Foreskin fibroblast (primary cell): ENCODE measurements at places on chromosomes 7 and 10.

GRCh38 chr10:51369903-51370302, 295.6 kb downstream of the PRKG1 start:
- DNase-seq: peak; percentile 88

DNA sequence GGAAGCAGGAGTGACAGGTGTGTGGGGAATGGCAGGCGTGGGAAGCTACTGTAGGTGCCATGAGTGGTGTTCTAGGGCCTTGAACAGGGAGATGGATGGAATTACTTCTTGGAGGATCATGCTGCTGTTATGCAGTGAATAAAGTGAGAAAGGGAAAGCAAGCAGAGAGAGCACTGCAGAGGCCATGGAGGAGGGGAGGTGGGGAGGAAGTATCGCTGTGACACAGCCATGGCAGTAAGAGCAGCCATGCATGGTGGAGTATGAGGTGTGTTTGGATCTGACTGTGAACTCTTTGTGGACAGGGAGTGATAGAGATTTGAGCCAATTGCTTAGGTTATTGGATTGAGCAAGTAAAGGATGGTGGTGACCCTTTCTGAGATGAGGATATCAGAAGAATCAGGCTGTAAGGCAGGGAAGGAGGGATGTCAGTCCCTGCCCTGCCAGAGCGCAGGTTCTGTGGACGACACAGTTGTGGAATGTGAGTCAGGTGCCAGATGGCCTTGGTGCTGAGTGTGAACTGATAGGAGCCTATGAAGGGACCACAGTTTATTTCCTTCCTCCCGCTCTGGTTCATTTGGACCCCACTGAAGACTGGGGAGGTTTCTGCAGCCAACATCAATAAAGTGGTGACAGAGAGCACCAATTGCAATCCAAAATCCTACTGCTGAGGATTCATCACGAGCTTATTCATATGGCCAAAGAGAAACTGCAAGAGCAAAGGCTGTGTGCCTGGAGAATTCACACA, 105.5 kb upstream of the TMEM72 start:
- DNase-seq: no peak

DNA sequence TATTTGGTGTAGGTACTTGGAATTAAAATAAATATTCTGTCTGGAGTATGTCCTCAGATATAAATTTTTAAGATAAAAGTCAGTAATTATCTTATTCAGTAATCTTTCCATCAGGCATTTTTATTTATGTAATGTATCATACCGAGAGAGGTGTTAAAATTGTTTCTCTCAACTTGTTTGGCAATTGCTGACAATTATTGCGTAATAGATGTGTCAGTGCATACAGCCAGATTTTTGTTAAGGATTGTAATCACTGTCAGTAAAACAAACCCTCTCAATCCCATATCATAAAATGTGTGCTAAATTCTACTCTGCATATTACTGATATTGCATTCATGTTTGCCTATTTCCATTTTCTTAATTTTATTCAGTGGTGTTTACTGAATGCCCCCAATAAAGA, 69.2 kb downstream of the CNTNAP2 start:
- no peak for DNase-seq

DNA sequence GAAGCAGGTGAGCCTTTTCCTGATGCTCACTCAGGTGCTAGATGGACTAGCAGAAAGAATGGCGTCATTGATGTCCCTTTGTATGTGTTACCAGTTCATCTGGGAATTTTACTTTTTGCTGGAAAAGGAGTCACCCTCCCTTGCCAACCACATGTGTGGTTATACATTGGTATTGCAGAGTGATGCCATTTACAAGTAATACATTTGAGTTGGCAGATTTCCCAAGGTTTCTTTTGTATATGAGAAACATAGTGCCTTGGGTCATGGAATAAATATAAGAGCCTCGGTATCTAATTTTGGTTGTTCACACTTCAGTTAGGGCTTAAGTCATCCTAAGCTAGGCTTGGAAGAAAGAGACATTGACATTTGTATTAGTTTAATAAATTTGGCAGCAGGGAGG, 10.4 kb upstream of the ATXN7L1 start:
- DNase-seq: no peak

DNA sequence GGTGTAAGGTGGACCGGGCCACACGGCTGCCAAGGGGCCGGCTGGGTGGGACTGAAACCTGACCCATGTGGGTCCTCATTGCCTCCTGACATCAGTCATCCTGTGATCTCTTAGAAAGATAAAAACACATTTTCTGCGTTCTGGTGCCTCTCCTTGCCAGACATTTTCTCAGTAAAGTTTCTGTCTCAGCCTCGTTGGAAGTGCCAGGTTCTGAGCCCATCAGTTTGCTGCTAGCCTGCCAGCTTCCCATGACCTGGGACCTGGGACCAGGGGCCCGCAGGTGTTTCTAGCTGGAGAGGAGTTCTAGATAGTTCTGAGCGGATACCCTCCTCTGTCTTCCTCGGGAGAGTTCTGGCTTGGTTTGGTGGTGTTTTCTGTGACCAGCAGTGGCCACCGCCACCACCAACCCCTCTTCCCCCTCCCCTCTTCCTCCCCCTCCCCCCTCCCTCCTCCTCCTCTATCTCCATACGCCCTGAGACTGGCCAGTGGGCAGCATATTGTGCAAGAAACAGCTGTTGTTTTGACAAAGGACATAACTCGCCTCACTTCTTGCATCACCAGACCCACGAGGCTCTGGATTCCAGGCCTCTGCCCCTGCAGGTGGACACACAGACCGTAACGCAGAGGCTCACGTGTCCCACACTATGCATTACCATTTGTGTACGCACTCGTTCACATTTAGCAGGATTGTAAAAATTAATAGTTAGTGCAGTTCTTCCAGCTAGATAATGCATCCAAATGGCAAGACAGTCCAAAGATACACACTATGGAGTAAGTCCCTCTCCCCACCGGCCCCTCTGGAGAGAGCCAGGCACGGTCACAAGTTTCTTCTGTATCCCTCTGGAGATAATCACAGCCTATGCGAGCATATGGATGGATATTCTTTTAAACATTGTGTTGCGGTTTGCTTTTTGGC, 94.6 kb downstream of the CUX1 start:
- DNase-seq: peak; percentile 67

DNA sequence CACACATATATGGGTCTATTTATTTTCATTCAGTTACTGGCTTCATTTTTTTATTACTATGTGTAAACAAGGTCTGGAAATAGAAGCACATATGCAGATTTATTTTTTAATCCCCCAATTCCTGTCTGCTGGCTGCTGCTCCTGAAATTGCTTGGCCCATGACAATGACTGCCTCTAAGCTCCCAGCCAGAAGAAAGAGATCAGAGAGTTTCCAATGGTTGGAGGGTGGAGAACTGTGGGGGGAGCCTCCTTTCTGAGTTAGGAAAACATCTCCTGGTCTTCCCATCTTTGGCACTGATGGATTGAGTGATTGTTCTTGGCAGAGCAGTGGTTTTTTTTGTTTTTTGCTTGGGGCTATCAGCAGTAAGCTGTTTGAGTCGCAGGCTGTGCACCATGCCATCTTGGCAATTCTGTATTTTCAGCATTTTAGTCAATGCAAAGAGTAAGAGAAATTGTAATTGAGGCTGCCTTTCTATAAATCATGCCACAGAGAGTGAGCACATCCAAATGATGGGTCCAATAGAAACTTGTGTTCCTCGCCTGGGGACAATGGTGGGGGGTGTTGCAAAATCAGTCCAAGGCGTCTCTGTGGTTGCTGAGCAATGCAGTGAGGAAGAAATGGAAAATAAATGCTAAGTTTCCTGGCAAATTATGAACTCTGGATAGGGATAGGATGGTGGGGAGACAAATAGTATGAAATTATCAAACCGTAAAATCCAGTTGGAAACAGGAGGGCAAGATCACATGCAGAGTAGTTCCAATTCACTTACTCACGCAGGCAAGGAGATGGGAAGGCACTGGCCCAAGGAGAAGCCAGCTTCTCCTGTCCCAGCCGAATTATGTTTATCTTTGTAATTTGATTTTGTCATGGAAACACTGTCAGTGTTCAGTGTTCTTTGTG, 382.4 kb downstream of the SORCS3 start:
- DNase-seq: no peak

GRCh38 chr10:99316374-99316773, 12.8 kb upstream of the CNNM1 start:
- no peak for DNase-seq

GRCh38 chr10:132619927-132620326, 82.3 kb downstream of the INPP5A start:
- no peak for DNase-seq

- DNase-seq: no peak
Observed at GRCh38 chr7:148256433-148256832, 334.1 kb upstream of the C7orf33 start.

DNA sequence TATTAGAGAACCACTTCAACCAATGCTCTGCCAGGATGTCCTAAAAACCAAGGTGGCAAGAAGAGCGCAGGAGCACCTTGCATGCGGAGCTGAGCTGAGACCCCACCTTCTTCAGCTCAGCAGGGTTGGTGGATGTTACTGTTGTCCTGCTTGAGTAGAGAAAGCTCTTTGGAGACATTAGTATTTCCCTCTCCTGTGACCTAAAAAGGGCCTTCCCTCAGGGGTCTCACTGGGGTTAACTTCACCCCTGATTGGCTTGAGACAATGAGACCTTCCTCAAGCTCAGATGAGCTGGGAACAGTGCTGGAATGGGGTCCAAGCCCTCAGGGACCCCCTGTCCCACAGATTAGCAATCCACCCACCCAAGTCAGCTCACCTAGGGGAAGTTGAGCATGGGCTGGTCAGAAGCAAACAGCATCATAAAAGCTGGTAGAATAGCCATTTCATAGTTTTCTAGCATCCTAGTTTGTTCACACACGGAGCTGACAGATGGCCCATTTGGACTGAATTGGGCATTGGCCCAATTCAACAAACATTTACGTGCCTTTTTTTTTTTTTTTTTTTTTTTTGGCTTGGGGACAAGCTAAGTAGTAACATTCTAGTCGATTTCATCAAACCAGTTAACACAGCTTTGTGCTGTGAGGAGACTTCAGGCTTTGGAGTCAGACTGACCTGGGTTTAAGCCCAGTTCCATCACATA, 100.6 kb upstream of the HABP2 start:
- DNase-seq: no peak

GRCh38 chr7:1713502-1714484, 43.7 kb downstream of the ELFN1 start:
- DNase-seq: no peak

- no peak for DNase-seq
Observed at GRCh38 chr10:108612485-108612884, 1310.8 kb downstream of the XPNPEP1 start.

- no peak for DNase-seq
Observed at GRCh38 chr10:45308707-45309106, 6.7 kb downstream of the OR13A1 start.

DNA sequence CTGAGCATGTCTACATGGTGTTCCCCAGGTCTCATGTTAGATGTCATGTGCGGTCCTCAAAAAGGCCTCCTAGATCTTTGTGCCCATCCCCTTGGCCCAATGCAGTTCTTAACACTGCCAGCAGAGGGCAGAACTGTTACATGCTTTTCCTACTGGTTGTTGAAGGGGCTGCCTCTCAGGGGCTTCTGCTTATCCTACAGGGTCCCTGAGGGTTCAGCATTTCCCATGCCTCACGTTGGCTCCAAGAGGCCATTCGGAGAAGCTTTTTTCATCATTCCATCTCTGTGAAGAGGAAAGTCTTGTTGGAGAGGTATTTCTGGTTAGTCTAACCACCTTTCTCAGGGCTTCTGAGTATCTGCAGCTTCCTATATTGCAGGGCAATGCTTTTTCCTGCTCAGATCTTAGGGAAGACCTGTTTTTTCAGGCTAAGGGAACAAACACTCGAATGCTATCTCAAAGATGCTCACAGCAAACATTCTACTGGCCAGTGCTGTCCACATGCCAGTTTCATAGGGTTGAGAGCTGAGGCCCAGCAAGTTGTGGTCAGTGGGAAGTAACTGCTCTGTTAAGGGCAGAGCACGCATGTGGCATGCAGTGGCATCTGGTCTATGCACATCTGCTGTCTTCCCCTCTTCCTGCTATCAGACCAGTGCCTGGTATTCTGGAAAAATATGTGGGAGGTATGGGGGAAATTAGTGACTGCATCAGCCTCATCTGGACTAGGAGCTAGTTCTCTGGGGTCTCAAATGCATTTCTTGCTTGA, 31.5 kb downstream of the MBL2 start:
- no peak for DNase-seq

GRCh38 chr10:66931340-66931948, 5.6 kb downstream of the LRRTM3 start:
- peak; percentile 13 for DNase-seq

DNA sequence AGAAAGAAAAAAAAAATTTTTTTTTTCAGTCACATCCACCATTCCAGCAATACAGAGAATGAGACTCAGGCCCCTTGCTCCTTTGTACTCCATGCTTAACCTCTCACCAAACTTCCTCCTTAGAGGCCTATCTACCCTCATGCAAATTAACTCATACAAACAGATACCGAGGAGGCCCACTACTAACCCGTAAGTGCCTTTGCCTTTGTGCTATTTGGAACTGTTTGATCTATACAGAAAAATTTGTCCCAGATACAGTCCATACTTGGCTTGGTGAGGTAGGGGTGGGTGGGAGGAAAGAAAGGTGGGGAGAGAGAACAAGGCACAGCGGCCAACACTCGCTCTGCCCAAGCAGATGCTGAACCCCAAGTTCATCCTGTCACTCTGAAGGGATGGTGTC, 87.8 kb upstream of the DUSP5 start:
- no peak for DNase-seq

- peak; percentile 93 for DNase-seq
Observed at GRCh38 chr10:103888113-103888841, 29.7 kb downstream of the STN1 start.

- DNase-seq: no peak
Observed at GRCh38 chr10:4279655-4280054, 494.6 kb upstream of the KLF6 start.

GRCh38 chr7:74606101-74606908, 51.2 kb upstream of the GTF2I start:
- peak; percentile 63 for DNase-seq

DNA sequence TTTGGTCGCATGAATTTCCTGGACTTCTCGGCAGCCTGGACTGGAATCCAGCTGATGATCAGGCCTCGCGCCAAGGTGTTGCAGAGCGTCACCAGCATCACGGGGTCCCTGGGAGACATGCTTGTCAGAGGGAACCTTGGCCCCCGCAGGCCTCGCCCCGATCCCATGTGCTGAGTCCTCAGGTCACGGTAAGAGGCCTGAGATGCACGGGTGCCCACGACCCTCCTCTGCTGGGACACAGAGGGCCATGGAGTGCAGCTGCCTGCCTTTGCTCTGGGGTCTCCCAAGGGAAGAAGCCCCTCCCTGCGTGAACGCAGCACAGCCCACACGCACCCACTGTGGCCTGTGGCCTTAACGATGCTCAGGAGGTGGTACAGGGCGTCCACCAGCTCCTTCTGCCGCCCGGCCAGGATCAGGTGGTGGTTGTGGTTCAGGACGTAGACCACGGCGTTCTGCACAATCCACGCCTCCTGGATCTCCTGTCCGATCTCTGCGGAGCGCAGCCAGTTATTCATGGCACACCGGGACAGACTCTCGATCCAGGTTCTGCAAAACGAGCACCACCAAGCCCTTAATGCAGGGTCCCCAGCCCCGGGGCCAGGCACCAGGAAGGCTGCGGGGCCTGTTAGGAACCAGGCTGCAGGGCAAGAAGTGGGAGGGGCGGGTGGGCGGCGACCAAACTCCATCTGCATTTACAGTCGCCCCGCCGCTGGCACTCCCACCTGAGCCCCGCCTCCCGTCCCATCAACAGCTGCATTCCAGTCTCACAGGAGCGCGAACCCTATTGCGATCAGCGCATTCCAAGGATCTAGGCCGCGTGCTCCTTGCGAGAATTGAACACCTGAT, 29.4 kb downstream of the CFAP46 start:
- no peak for DNase-seq
